RPMI7951 (cell line): ENCODE measurements at places on chromosomes 4 and X. TPM values are rescaled to one million over a fixed set of nuclear protein-coding genes. Genes with fewer than 3 reads are reported as not detected.

Gene CFAP99
- total RNA-seq = 0.96 TPM in 1 of 2 replicates, not detected in the other

Gene ABCD1
- 7.0 and 9.8 TPM in 2 replicates for total RNA-seq

Gene LDB2
- total RNA-seq = 0.24 and 0.98 TPM in 2 replicates

Gene NXF2B
- total RNA-seq = not detected in 2 replicates

Gene MND1
- total RNA-seq = 27.2 and 36.0 TPM in 2 replicates

Gene SORBS2
- 11.8 and 17.3 TPM in 2 replicates for total RNA-seq

Gene LONRF3
- 0.78 and 1.4 TPM in 2 replicates for total RNA-seq

Gene KCNIP4
- total RNA-seq = not detected in 2 replicates

Gene NUDT10
- 0.68 and 0.96 TPM in 2 replicates for total RNA-seq

Gene YY2
- total RNA-seq = 1.4 and 1.8 TPM in 2 replicates

Gene NLGN3
- total RNA-seq = under 0.01 and 0.10 TPM in 2 replicates

Gene ANOS1
- not detected in 2 replicates for total RNA-seq

Gene ADH1C
- 0.29 and 0.48 TPM in 2 replicates for total RNA-seq

Gene TSC22D3
- total RNA-seq = 22.1 and 24.8 TPM in 2 replicates

Gene CENPVL1
- total RNA-seq = not detected in 2 replicates

Gene CBLL2
- total RNA-seq = not detected in 2 replicates

Gene SRPX2
- total RNA-seq = 7.7 and 11.0 TPM in 2 replicates

Gene C4orf36
- total RNA-seq = not detected in 2 replicates

Gene F8A2
- total RNA-seq = not detected in 2 replicates

Gene RHOXF2B
- total RNA-seq = 0.24 TPM in 1 of 2 replicates, not detected in the other

Gene HSFX1
- 0.20 and 0.36 TPM in 2 replicates for total RNA-seq

Gene PABPC5
- total RNA-seq = 2.1 and 3.4 TPM in 2 replicates

Gene CRMP1
- total RNA-seq = under 0.01 TPM in 1 of 2 replicates, not detected in the other

Gene MAB21L2
- total RNA-seq = 0.10 TPM in 1 of 2 replicates, not detected in the other

Gene GLUD2
- total RNA-seq = 1.4 and 2.1 TPM in 2 replicates

Gene ADH6
- not detected in 2 replicates for total RNA-seq

Gene SFRP2
- 10.5 and 14.9 TPM in 2 replicates for total RNA-seq

Gene STARD8
- total RNA-seq = 10.2 and 11.6 TPM in 2 replicates

Gene NPY1R
- not detected in 2 replicates for total RNA-seq

Gene WDR17
- 0.48 and 0.98 TPM in 2 replicates for total RNA-seq

Gene PGM2
- 39.8 and 46.6 TPM in 2 replicates for total RNA-seq

Gene NHSL2
- total RNA-seq = 0.36 and 0.59 TPM in 2 replicates

Gene RAI2
- total RNA-seq = not detected in 2 replicates

Gene GPR173
- 1.4 and 2.4 TPM in 2 replicates for total RNA-seq

Gene TLR10
- 0.10 TPM in 1 of 2 replicates, not detected in the other for total RNA-seq

Gene RHOXF1
- not detected in 2 replicates for total RNA-seq

Gene NUP62CL
- 0.29 TPM in 1 of 2 replicates, not detected in the other for total RNA-seq

Gene PABPC1L2B
- not detected in 2 replicates for total RNA-seq

Gene USP17L11
- total RNA-seq = not detected in 2 replicates

Gene HTR2C
- 0.20 and 0.24 TPM in 2 replicates for total RNA-seq

Gene DMRTC1B
- not detected in 2 replicates for total RNA-seq

Gene CAPN6
- total RNA-seq = not detected in 2 replicates

Gene FRMPD4
- total RNA-seq = 0.24 and 0.39 TPM in 2 replicates

Gene MXRA5
- total RNA-seq = 10.6 and 12.7 TPM in 2 replicates

Gene BEX5
- 0.60 TPM in 1 of 2 replicates, not detected in the other for total RNA-seq

Gene PRSS12
- total RNA-seq = 0.12 and 0.20 TPM in 2 replicates
